ENCODE measurements at places on chromosomes 2 and 18.

DNA sequence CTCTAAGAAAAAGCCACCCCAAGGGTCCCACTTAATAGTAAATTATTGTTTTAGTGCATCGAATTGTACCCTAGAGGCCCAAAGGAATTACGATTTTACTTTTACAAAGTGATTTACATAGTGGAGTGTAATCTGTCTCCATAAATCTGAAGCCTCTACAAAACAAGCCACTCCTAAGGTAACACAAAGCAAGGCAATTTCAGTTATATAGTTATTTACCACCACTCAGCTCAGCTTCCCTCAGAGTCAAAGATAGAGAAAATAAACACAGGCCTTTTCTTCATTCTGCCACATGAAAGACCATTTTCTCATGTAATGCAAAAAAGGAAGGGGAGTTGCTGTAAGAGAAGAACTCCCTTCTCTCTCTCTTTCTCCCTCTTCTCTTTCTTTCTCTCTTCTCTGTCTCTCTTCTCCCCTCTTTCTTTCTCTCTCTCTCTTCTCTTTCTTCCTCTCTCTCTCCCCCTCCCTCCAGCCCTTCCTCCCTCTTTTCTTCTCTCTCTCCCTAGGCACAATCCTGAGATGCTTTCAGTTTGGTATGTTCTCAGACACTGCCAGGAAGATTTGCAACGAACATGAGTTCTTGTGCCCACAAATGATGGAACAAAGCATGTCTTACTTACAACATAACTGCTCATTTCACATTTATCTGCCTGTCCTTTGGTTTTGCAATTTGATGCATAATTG, 264.5 kb downstream of the BCL2 start:
- DNase-seq, result no peak

- DNase-seq, result no peak
These were observed 2100.9 kb upstream of the CELF4 start for GRCh38 chr18:39666541-39666940.

DNA sequence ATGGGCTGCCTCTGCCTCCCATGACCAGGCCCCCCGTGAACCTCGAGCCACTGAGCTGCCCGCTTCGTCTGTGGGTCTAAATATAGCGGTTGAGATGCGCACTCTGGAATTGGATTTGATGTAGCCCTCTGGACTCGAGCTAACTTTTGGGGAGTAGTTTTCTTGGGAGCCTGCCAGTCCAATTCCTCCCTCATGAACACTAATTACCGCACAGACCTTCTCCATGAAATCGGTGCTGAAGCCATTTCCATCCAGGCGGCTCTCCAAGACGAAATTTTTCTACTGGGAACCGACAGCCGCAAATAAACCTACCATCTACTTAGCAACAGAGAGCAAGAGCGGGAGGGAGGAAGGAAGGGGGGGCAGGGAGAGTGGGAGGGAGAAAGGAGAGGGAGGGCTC, 63.6 kb downstream of the CELF4 start:
- no peak for DNase-seq

- DNase-seq, result no peak
These were observed 138.9 kb downstream of the DYSF start for GRCh38 chr2:71592181-71592711.
